ENCODE measurements at places on chromosomes 11 and 22.

DNA sequence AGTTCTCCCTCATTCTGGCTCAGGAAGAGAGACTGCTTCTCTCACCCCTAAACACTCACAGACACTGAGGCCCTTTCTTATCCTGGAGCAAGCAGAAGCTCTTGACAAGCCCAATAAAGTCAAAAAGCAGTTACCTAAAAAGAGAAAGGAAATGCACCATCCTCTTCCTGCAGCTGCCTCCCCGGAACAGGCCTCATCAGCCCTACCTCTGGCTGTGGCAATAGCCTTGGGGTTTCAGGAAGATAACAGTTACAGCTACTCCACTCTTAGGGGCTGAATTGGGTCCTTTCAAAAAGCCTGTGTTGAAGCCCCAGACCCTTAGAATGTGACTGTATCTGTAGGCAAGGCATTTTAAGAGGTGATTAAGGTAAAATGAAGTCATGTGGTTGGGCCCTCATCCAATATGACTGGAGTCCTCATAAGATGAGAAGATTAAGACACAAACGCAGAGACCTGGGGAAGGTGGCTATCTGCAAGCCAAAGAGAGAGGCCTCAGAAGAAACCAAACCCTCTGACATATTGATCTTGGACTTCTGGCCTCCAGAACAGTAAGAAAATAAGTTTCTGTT is 3.5 kb upstream of the LGALS12 start:
- DNase-seq: no peak

DNA sequence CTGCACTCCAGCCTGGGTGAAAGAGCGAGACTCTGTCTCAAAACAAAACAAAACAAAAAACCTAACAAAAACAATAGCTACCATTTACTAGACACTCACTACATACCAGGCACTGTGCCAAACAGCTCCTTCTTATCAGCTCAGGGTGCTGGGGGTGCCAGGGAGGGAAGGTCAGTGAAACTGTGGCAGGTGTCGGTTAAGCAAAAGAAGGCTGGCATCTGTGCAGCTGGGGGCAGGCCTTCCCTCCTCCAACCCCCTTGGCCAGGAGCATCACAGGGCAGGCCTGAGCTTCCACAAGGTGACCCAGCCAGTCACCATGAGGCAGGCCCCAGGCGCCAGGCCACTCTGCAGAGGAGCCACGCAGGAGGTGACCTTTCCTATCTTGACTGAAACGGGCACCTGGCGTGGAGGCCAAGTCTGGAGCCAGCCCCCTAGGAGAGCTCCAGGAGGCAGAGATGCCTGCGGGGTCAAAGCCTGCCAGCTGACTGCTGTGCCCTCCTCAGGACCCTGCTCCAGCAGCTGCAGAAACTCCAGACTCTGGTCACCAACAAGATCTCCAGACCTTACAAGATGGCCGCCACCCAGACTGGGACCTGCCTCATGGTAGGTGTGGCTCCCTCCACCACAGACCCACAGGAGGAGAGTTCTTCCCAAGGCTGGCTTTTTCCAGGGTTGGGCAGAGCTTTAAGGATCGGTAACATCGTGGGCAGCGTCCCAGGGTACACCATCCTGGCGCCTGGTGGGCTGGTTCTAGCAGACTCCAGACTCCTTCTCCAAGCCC is 31.3 kb upstream of the DGKZ start:
- DNase-seq: no peak

- no peak for DNase-seq
Measured at GRCh38 chr11:117395476-117395875, 67.8 kb downstream of the CEP164 start.

DNA sequence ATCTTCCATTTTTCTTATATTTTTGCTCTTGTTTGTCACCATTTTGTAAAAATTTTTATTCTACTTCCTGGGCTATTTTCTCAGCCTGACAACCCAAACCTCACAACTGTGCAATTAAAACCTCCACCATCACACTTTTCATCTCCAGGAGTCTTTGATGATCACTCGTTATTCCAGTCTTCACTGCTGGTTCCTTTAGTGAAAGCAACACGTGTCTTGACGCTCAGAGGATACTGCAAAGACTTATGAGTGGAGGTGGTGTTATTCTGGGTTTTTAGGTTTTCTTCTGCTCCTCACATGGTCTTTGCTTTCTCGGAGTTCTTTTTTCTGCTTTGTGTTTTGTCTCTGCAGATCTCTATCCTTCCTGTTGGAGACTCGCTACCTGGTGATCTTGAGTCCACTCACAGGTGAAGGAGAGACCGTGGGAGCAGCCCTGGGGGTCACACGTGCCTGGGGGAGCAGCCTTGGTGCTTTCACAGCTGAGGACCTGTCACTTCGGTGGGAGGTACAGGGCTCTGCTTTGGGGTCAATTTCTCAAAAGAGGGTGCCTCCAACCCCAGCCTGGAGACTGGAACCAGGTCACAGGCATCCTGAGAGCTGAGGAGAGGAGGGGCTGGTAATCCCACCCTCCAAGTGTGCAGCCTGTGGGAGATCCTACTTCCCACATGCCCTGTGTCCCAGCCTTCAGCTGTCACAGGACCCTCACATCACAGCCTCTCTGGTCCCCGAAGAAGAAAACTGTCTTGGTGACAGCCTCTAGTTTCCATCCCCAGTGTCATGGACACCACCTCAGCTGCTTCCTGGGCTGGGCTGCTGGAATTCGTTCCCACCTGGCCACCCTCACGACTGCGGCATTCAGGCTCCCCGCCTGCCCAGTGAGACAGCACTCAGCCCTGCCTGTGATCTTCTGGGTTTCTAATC is 11.0 kb downstream of the SULT4A1 start:
- DNase-seq: no peak

- no peak for DNase-seq
Measured at GRCh38 chr11:132158091-132158490, 787.7 kb downstream of the NTM start.

GRCh38 chr22:28477556-28477955 is 202.1 kb downstream of the TTC28 start:
- no peak for DNase-seq

DNA sequence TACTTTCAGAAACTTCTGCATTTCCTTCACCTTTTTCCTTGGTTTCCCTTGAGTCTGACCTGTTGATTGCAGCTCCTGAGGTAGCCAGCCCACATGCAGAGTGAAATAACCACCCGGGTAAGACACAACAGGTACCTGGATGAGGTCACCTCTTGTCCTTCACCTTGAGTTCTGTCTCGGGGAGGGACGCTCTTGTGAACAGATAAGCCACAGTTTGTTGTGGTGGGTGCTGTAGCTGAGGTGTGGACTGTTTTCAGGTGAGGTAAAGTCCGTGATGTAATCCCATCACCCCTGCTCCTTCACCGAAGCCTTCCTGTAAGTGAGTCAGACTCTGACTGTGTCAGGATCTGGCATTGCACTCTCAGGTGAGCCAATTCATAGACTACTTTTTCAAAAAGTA is 183.1 kb downstream of the NAV2 start:
- no peak for DNase-seq

DNA sequence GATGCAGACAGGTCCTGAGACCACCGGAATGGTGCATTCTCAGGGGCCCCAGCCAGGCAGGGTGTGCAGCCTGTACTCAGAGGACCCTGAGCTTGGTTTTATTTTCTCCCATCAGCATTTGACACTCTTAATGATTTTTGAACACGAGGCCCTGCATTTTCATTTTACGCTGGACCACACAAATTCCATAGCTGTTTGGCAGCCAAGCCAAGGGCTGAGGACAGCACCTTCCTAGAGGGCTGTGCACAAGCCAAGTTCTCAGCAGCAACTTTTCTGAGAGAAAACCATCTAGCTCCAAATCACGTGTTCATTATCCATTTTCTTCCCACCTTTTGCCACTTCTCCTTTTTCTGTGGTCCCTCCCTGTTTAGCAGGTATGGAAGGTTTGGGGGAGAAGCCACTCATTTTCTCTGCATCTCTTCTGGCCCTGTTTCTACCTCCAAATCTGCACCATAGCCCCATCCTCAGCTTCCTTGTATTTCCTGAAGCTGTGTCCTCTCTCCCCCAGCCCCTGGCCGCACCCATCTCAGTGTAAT is 60.4 kb downstream of the TRAF6 start:
- DNase-seq: no peak

DNA sequence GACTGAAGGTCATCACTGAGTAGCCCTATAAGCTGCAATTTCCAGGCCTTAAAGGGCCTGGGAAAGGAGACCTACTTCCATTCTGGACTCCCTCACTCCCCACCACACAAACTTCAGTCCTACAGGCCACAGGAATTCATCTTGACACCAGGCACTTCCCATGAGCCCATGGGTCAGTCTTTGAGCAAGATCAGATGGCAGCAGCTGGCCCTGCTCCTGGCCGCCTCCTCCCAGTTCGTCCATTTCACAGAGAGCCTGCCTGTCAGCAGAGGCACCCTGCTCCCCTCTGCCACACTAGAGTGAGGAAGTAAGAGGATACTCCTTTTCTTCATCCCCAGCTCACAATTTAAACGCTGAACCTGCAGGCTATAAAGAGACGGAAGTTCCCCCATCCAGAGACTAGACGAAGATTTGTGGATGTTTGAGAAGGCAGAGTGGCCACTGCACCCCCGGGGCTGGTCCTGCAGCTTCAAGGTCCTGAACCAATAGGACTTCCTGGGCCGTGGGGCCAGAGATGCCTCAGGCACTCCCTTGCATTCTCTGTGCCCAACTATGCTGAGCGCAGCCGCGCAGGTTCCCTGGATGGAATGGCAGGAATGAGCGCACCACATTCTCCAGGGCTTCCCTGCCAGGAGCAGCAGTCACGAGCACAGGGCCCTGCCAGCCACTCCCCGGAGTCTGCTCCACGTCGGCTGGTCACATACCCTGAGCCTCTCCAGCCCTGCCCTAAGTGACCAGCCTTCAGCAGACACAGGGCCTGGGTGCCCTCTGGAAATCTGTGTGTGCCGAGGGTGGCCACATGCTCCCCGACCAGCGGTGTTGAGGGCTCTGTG is 33.5 kb upstream of the BID start:
- no peak for DNase-seq

DNA sequence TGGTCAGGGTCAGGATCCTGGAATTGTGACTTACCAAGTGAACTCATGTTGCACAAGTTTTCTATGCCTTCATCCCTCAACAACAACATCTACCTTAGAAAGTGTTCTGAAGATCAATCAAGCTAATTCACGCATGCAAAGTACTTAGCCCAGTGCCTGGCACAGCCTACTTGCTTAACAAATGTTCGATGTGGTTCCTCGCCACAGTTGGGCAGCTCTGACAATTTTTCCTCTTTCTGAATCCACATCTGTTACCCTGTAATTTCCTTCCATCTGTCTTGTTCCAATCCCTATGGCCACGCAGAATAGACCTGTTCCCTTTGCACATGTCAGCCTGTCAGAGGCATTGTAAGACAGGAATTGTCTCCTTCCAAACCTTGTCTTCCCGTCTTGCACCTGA is 1415.2 kb downstream of the TBC1D22A start:
- DNase-seq: no peak

DNA sequence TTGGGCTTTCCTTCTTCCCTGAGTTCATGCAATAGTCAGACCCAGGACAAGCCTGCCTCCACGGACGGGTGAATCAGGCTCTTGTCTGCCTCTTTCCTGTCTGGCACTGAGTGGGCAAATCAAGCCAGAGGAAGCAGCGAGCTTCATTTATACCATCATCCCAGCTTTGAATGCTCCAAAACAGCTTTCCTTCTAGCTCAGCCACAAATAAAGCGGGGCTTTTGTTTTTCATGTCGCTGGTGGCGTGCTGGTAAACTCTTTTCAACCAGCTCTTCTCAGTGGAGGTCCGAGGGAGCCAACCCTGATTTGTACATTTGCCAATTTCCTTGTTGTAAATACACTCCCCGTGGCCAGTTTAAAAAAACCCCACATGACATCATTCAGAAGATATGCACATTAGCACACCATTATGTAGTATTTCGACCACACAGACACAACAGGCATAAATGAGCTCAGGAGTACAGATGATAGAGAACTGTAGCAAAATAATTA is 8.6 kb downstream of the C11orf91 start:
- no peak for DNase-seq

- DNase-seq: no peak
Measured at GRCh38 chr11:117649296-117650055, 147.5 kb downstream of the DSCAML1 start.

DNA sequence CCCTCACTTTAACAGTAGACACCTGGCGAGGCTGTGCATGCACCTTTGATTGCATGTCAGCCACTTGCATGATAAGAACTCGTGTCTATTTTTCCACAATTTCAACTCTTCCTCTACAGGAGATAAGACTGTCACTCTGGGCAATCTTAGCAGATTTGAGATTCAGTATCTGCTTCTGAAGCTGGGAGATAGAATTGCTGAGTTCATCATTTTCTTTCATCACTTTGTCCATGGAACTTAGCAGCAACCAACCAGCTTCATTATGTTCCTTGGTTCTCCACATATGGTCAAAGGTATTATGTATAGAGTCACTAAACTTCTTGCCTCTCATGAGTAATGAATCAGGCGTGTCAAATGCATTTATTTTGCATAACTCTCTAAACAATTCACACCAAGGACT is 17.1 kb downstream of the MTNR1B start:
- DNase-seq: no peak

GRCh38 chr22:17130199-17130598 is 9.0 kb upstream of the TMEM121B start:
- DNase-seq: no peak

- DNase-seq: no peak
Measured at GRCh38 chr11:108453207-108453835, 14.0 kb downstream of the C11orf65 start.

DNA sequence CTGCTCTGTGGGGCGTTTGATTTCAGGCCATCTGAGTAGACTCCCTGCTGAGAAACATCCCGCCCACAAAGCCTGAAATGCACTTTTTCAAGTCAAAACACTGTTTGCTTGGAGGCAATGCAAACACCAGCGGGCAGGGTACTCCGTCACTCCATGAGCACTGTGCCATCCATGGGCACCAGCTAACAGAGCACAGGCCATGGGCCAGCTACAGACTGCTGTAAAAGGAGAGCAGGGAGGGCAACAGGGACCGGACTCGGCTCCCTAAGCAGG is 16.6 kb upstream of the EFCAB6 start:
- no peak for DNase-seq

- no peak for DNase-seq
Measured at GRCh38 chr11:126413843-126414405, 58.4 kb downstream of the ST3GAL4 start.

- DNase-seq: no peak
Measured at GRCh38 chr22:27063841-27064240, 406.5 kb downstream of the MIAT start.

GRCh38 chr22:36860821-36861659 is at the start of gene NCF4:
TSS of gene NCF4 (plus strand) at chr22:36861006. CDS start at chr22:36861172, 166 bp downstream.
- no peak for DNase-seq

DNA sequence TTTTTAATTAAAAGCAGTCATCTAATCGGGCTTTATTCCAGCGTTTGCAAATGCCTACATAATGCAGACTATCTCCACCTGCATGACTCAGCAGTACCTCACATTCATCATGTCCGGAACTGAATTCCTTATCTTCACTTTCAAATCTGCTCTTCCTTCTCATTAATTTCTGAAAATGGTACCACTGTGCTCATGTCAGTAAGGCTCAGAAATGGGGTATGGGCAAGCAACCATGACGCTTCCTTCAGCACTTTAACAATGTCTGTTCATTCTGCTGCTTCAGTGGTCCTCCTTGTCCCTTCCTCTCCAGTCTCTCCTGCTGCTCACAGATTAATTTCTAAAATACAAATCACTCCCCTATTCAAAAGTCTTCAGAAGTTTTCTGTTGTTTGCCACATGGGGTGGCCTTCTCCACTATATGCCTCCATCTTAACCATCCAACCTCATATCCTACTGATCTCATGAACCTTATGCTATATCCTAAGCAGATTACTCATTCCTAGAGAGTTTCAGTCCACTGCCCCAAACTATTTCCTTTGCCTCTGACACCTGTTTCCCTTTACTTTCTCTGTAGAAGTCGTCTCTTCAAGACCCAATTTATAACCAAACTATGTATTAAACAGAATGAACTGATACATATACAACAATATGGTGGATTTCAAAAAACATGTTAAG is 7.0 kb downstream of the GTF2H1 start:
- no peak for DNase-seq

All from activated naive CD4-positive, alpha-beta T cell treated with anti-CD3 and anti-CD28 coated beads, Interleukin-2, amount 50 U/mL, for 16 hours (primary cell).